ENCODE measurements at places on chromosomes 2 and 18. TPM values are rescaled to one million over a fixed set of nuclear protein-coding genes. Genes with fewer than 3 reads are reported as not detected.

- no peak for DNase-seq
Measured at GRCh38 chr18:56723068-56723467, 71.9 kb downstream of the WDR7 start.

DNA sequence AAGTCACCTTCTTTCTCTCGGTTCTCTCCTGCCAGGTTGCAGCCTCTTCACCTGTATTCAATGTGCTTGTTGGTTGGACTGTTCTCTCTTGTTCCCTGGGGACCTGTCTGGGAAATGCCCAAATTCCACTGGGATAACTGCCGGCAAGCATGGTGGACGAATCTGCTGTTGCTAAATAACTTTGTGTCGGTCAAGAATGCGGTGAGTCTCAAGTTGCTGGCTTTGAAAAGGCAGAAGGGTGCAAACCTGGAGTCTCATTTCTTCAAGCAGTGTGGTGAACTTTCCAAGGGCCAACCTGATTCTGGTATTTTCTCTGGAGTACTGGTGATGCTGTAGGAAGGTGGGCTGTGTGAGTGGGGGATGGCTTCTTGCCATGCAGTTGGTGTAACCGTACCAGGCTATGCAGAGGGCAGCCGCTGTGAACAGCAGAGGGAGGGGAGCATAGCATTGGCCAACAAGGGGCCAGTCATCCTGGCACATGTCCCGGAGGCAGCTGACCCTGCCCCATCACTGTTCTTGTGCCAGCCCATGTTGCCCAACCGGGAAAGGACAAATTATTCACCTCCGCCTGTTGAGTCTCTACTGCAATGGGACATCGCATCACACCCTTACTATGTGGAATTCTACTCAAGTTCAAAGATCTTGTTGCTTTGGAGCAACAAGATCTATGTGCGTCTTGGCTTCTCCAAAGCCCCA lies 88.1 kb upstream of the SEC11C start:
- no peak for DNase-seq

GRCh38 chr2:46029332-46029811 lies 267.8 kb upstream of the EPAS1 start:
- no peak for DNase-seq

The SERPINB11 gene
- 8.6 TPM for total RNA-seq

GRCh38 chr2:63660060-63660459 lies 71.3 kb downstream of the MDH1 start:
- no peak for DNase-seq

All from vagina (tissue), 2 donors.